Calu3 (cell line): ENCODE measurements at places on chromosomes 16 and 17. TPM values are rescaled to one million over a fixed set of nuclear protein-coding genes. Genes with fewer than 3 reads are reported as not detected.

DNA sequence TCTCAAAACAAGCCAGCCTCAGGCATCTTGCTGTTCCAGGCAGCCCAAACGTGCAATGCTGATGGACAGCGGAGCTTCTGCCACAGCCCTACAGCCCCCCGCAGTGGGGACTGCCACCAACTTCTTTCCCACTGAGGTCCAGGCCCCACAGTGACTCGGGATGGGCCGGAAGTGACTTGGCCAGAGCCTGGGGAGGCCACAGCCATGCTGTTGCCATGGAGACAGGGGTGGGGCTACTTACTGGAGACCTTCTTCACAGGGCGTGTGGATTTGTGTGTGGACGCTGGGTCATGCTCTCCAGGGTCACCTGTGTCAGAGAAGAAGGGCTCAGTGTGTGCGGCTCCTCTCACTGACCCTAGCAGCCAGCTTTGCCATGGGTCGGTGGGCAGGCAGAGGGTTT is 15.0 kb downstream of the TRIM25 start:
- no peaks in the 10 kb centered on the region for H3K27me3 ChIP-seq
- H3K36me3 ChIP-seq = peaks cover 77% of the 10 kb centered on the region
- H3K4me3 ChIP-seq = no peak overlapping the region
- no peak for DNase-seq

The CD79B gene
- total RNA-seq = not detected in 2 replicates

GRCh38 chr16:78290872-78291591 is 191.6 kb downstream of the WWOX start:
- no peaks in the 10 kb centered on the region for H3K27me3 ChIP-seq
- peaks cover 27% of the 10 kb centered on the region for H3K4me1 ChIP-seq
- H3K27ac ChIP-seq = no peak overlapping the region
- DNase-seq = no peak
- H3K36me3 ChIP-seq = no peaks in the 10 kb centered on the region

GRCh38 chr17:64781014-64781756 is 119.1 kb upstream of the SMURF2 start:
- peaks cover 3% of the 10 kb centered on the region for H3K4me1 ChIP-seq
- H3K4me3 ChIP-seq = peak overlapping the region; percentile 76
- H3K36me3 ChIP-seq = peaks cover 33% of the 10 kb centered on the region
- DNase-seq = no peak

DNA sequence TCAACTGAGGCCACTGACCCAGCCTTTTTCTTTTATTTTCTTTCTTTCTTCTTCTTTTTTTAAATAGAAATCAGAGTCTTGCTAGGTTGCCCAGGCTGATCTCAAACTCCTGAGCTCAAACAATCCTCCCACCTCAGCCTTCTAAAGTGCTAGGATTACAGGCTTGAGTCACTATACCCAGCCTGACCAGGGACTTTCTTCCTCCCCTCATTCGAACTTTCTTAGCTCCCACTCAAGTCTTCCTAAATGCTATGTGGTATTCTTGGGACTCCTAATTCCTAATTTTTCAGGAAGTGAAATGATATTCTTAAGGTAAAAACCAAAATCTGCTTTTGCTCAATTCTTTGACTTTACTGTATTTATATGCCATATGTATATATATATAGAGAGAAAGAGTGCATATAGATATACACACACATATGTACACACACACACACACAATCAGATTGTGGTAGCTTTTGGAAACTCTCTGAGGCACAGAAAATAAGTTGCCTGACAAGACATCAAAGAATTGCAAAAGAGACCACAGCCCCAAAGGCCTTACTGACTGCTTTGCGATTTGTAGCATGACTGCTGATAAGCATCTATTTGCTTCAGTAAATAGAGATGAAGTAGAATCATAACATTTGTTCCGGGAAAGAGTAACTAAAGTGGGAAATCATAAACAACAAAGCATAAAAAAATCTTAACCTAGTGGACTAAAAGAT is 9.5 kb upstream of the AMZ2 start:
- DNase-seq = no peak
- H3K36me3 ChIP-seq = no peaks in the 10 kb centered on the region
- no peak overlapping the region for H3K4me3 ChIP-seq
- H3K4me1 ChIP-seq = no peaks in the 10 kb centered on the region
- no peak overlapping the region for H3K27ac ChIP-seq

DNA sequence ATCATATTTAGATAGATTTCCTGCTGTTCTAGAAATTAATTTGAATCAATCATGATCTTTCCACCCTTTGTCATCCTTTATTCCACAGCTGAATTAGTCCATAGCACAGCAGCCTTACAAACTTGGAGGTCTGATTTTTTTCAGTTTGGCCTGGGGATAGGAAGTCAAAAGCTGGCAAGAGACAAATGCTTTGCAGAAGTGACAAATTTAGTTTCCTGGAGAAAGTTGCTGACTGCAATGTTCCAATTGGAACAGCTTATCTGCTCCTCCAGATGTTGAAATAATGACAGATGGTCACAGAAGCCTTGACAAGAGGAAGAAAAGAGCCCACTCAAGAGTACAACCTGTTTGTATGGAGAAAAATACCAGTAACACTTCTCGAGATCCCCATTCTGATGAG is 1276.1 kb upstream of the CDH8 start:
- DNase-seq = no peak
- no peaks in the 10 kb centered on the region for H3K4me1 ChIP-seq
- no peaks in the 10 kb centered on the region for H3K36me3 ChIP-seq
- H3K27ac ChIP-seq = no peak overlapping the region
- H3K27me3 ChIP-seq = no peaks in the 10 kb centered on the region

DNA sequence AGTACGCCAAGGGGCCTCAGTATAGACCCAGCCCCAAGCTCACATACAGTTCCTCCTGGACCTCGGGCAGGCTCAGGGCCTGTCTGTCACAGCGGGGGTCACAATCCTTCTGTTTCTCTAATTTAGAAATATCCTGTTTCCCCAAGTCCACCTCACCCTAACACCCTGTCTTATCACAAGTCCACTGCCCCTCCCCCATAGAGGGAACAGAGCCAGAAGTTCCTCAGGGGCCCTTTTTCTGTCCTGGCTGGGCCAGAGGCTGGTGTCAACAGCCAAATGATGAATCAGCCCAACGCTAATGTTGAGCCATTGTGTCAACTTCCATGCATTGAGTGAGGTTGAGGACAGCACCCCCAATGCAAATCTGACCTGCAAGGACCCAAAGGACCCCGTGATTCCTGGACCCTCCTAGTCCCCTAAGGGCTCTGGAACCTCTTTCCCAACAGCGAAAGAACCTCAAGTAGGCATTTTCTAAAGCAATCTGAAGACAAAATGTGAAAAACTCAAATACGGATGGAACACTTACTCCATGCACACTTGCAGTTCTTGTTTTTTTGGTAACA is 58.6 kb downstream of the PECAM1 start:
- peaks cover 13% of the 10 kb centered on the region for H3K27me3 ChIP-seq
- no peak overlapping the region for H3K27ac ChIP-seq
- H3K36me3 ChIP-seq = no peaks in the 10 kb centered on the region
- DNase-seq = no peak

The C17orf107 gene
- total RNA-seq = 2.1 and 3.2 TPM in 2 replicates

The FBXO39 gene
- 0.59 and 1.5 TPM in 2 replicates for total RNA-seq

The MAPK8IP3 gene
- 104 and 110 TPM in 2 replicates for total RNA-seq

The CTF1 gene
- 1.9 and 2.3 TPM in 2 replicates for total RNA-seq

The ATP2C2 gene
- 30.5 and 33.9 TPM in 2 replicates for total RNA-seq

The XPO6 gene
- total RNA-seq = 149 and 153 TPM in 2 replicates

DNA sequence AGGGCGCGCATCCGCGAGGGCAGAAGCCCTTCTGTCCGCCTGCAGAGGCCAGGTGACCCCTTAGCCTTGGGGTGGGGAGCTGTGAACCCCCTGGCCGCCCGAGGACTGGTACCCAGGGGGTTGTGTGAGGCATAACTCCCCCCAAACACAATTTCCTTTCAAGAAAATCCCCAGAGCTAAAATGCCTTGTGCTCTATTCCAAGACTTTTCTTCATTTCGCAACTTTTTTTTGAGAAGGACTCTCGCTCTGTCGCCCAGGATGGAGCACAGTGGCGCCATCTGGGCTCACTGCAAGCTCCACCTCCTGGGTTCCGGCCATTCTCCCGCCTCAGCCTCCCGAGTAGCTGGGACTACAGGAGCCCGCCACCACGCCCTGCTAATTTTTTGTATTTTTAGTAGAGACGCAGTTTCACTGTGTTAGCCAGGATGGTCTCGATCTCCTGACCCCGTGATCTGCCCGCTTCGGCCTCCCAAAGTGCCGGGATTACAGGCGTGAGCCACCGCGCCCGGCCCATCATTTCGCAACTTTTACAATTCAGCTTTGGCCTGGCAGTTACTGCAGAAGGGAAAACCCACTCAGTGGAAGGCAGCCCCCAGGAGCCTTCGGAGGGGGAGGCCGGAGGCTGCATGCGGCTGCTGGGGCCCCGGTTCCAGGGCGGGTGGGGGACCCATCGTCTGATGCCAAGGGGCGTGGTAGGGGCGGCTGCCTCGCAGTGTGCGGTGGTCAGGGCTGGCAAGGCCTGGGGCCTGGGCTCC is 963 bp upstream of the APRT start:
- peaks cover 66% of the 10 kb centered on the region for H3K36me3 ChIP-seq
- H3K4me3 ChIP-seq = peak overlapping the region; percentile 97
- H3K27ac ChIP-seq = peak overlapping the region; percentile 97
- DNase-seq = peak; percentile 53
- peaks cover 12% of the 10 kb centered on the region for H3K4me1 ChIP-seq
- no peaks in the 10 kb centered on the region for H3K27me3 ChIP-seq
